Inflammatory macrophage (primary cell): ENCODE measurements at places on chromosomes 12 and 14.

- peak; percentile 53 for DNase-seq
Measured at GRCh38 chr14:89058697-89059096, 234.2 kb downstream of the TTC8 start.

GRCh38 chr12:121224591-121224990, 14.7 kb downstream of the P2RX4 start:
- DNase-seq = no peak

GRCh38 chr12:51895378-51896135, 7.7 kb downstream of the ANKRD33 start:
- no peak for DNase-seq

DNA sequence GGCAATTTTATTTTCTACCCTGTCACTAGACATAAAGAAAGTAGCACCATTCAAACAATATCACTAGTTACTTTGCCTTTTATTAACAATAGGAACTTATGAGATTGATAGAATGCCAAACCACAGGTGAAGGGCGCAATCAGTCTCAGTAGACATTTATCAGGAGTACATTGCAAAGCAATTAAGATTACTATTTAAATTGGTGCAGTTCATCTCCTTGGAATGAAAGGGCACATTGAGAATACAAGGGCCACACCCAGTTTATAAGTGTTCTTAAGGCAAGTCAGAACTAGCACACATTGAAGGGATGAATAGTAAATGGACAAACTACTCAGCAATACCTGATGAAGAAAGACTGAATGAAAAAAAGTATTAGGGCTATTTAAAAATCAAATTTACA, 601.4 kb downstream of the C12orf50 start:
- DNase-seq = no peak

DNA sequence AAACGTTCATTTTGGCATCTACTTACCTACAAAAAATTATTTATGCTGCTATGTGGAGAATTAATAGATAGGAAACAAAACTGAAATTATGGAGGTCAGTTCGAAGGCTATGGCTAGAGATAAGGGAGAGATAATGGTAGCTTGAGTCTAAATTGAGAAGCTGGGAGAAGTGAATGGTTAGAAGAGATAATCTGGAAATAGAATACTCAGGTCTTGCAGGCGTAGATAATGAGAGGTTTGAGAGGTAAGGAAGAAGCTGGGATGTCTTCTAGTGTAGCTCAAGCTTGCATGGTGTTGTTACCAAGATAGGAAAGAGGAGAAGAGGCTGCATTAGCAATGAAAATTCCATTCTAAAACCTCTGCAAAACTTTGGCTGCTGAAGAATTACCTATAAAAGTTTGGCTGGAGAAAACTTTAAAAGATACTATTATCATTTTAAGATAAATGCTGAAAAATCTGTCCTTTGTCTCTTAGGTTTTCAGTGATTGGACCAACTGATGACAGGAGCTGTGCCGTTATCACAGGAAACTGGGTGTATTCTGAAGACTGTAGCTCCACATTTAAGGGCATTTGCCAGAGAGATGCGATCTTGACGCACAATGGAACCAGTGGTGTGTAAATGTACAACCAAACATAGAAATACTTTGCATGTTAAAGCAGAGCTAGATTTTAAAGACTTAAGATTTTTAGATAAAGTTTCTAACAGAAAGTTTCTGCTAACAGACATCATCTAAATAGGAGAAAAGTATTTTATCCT, 14.1 kb downstream of the KLRF2 start:
- no peak for DNase-seq

DNA sequence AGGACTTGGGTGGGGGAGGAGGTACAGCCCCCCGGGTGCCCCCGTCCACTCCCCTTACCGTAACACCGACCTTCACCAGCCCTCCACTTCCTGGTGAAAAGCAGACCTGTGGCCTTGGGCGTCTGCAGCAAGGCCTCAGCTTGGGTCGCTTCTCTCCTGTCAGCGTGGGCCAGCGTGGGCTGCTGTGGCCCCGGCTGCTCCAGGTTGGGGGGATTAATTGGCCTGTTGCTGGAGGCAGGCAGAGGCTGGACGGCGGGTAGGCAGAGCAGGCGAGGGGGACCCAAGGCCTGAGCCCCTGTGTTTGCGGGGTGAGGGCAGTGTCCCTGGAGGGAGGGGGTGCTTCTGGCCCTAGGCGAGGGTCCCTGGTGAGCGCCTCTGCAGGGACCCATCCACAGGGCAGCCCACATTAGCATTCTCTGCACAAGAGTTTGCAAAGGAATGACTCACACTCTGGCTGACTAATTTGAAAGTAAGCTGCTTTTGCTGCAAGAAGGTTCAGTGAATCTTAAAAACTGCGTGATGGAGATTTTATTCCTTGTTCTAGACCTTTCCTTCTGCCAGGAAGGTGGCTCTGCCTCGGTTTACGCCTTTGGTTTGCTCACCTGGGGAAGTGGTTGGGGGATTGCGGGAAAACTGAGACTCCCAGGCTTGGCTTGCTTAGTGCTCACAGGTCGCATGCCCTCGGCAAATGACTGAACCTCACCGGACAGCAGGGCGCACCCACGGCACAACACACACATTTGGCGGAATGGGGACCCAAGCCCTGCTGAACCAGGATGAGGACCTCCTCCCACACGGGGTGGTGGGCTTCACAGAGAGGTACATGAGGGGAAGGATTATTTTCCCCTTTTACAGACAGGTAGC, 37.9 kb upstream of the DLK1 start:
- DNase-seq = no peak

DNA sequence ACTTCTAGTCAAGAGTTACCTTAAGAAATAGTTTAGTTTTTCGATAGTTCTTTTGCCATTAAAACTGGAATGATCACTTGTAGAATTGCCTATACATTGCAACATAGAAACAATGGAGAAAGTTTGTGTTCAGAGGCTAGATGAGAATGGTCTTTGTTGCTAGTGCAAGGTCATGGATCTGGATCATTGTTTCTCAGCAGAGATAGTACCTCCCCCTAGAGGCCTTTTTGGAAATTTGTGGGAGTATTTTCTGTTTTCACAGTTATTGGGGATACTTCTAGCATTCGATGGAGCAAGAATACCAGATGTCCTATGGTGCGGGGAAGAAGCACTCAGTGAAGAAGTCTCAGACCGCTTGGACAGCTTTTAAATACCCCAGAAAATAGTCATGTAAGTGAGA, 138.8 kb upstream of the HMGA2 start:
- DNase-seq = peak; percentile 34

- DNase-seq = no peak
Measured at GRCh38 chr14:39843881-39844280, 411.6 kb upstream of the FBXO33 start.

DNA sequence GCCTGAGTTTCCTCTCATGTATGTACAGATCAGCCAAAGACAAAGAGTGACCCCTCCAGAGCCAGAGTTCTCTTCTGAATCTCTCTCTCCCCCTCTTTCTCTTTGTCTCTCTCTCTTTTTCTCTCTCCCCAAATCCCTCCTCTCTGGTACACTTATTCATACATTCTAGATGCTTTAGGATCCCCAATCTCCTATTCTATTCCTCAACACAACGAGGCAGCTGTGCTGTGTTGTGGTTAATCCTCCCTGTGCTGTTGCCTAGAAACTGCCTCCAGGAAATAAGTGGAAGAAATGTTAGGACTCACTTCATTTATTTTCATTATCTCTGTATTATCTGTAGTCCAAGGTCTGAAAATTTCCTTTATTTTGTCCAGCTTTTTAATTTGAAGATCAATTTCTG, 350.5 kb upstream of the OR4E1 start:
- DNase-seq = no peak

DNA sequence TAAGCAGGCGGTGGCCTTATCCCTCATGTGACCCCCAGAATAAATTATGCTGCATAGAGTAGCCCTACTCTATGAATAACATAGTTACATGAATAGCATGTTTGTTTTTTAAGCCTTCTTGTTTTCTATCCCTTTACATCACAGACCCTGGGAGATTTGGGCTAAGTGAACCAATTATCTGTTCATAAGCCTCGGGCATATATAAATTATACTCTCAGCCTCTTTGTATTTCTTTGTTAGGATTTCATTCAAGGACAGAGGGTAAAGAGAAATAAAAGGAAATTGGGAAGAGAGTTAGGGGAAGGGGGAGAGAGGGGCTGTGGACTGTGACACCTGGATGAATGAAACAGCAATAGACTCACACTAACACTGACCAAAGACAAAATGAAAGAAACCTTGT, 35.3 kb upstream of the RTRAF start:
- no peak for DNase-seq

GRCh38 chr12:633731-634130, 29.5 kb downstream of the NINJ2 start:
- no peak for DNase-seq

DNA sequence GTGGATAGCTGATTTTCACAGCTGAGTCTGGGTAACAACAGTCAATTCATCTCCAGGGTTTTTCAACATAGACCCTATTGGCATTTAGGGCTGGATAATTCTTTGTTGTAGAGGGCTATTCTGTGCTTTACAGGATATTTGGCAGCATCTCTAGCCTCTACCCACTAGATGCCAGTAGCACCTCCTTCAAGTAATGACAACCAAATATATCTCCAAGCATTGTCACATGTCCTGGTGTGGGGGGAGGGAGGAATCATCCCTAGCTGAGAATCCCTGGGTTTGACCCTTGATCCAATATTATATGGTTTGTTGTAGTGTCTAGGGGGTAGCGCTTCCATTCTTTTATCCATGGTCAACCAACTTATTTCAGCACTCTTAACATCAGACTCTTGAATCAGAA, 157.2 kb downstream of the ANO4 start:
- no peak for DNase-seq

- no peak for DNase-seq
Measured at GRCh38 chr14:61812347-61813095, 50.3 kb downstream of the SNAPC1 start.

DNA sequence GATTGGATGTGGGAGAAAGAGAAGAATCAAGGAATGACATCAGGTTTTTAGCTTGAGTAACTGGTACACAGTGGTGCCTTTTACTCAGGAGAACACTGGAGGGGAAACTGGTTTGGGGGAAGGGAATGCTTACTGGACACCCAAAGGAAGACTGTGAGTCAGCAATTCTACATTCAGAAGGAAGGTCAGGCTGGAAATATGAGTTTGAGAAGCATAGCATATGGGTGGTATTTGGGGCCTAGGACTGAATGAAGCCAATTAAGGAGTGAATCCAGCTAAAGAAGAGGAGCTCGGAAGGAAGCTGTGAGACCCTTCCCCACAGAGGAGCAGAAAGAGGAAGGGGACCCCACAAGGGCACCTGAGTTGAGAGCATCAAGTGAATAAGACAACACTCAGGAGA, 35.4 kb downstream of the DMAC2L start:
- no peak for DNase-seq

DNA sequence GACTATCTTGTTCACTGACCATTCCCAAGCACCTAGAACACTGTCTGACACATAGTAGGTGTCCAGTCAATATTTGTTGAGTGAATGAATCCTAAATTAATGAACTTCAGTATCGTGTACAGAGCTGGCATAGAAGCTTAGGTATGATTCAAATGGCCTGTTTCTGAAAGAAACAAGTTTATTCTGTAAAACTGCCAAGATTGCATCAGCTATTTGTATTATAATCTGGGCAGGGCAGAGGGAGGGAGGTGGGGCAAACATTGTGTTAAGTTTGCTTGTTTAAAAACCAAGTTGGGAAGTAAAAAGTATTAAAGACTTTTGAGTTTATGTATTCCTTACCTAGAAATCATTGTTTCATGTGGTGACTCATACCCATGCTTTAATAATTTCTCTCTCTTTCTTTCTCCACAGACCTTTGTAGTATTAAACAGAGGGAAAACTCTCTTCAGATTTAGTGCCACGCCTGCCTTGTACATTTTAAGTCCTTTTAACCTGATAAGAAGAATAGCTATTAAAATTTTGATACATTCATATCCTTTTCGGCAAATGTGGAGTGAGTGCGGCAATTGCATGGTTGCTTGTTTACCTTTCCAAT, 92.8 kb downstream of the SCN8A start:
- no peak for DNase-seq

DNA sequence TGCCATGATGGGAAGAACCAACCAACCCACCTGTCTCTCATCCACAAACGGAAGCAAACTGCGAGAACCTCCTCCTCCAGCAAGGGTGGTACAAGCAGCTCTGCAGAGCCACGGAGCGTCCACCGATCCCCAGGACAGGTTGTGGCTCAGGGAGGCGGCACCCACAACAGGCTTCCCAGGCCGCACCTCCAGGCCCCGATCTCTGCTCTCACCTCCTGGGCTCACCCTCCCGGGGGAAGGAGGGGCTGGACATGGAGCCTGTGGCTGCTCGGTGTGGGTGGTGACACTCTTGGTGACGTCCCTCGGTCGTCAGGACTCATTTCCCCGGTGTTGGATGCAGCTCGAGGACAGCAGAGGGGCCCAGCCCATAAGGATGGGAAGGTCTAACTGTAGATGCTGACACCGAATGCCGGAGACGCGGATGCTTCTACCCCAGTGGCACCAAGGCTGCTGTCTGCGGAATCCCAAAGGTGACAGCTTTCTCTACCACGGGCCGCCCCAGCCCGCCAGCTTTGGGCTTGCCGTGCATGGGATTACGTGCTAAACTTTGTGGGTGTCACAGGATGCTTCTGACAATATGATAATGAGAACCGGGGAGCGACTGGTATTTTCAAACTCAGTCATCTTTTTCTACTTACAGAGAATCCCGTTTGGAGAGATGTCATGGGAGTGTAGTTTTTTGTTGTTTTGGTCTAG, 58.0 kb downstream of the STX2 start:
- DNase-seq = no peak

DNA sequence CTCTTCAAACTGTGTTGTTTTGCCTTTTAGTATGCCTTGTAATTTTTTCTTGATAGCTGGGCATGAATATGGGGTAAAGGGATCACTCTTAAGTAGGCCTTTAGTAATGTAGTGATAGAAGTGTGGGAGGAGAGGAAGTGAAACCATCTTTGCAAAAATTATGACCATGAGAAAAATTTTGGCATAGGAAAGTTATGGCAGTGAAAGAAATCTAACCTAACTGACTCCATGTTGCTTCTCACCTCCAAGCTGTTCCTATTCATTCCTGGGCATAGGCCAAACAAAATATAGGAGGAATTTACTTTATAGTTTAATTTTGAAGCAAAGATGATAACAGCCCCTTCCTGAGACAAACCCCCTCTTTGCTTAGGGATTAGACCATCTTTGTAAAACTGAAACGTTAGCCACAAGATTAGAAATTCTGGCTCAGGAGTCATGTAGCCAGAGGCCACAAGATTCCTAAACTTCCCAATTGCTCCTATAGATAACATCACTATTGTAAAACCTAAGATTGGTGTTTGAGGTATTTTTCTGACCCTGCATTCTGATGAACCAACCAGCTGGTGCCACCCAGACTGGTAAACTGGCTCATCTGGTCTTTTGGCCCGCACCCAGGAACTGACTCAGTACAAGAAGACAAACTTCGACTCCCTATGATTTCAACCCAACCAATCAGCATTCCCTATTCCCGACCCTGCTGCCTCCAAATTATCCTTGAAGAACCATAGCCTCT, 45.8 kb downstream of the CRADD start:
- DNase-seq = peak; percentile 53

GRCh38 chr12:57579011-57579410, 12.0 kb upstream of the PIP4K2C start:
- DNase-seq = no peak

DNA sequence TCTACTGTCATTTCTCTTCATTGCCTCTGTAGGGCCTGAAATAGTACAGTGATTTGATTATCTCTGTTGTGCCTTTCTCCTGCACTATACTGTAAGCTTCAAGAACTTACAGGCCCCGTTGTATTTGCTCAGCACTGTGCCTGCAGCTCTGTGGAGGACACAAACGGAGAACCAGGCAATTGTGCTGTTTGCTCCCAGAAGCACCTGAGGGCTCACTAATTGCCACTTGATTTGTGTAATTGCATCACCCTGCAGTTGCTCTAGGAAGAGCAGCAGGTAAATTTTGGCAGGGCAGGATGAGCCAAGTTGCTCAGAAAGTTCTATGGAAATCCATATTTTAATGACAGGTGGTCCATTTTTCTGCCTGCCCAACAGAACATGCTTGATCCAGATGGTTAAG, 11.6 kb upstream of the KRT82 start:
- no peak for DNase-seq
